ENCODE measurements at places on chromosomes 13 and 19.

DNA sequence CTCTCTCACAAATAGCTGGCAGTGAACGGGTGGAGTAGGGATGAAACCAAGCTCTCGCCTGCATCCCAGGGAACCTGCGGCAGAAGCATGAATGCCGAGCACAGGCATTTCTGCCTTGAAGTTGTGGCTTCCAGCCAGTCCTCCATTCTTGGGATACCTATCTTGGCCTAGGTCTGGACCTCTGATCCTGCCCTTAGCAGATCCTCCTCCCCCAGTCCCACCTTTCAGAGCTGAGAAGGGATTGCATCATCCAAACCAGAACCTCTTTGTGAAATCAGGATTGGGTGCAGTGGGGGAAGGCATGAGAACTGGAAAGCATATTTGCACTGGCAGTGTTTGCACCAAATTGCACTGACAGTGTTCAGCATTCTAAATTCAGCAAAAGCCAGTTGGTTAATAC, 5.8 kb downstream of the ZNF780A start:
- no peak for DNase-seq

DNA sequence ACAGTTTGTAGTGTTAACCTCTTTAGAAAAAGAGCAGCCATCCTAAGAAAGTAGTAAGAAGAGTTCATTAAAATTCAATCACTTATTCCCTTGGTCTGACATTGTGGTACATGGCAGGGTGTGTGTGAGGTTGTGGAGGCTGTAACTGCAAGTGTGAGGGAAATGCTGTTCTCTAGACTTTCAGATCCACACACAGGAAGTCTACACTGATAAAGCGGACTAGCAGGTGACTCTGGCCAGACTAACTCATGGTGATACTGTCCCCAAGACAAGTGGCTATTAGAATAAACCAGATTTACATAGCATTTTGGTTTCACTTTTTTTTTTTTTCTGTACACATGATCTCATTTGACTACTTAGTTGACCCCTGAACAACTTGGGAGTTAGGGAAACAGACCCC, 10.0 kb downstream of the MTIF3 start:
- no peak for DNase-seq

- no peak for DNase-seq
Measured at GRCh38 chr19:9818175-9818733, 625 bp downstream of the FBXL12 start.

- DNase-seq = no peak
Measured at GRCh38 chr19:1441677-1442438, 3.7 kb downstream of the RPS15 start.

DNA sequence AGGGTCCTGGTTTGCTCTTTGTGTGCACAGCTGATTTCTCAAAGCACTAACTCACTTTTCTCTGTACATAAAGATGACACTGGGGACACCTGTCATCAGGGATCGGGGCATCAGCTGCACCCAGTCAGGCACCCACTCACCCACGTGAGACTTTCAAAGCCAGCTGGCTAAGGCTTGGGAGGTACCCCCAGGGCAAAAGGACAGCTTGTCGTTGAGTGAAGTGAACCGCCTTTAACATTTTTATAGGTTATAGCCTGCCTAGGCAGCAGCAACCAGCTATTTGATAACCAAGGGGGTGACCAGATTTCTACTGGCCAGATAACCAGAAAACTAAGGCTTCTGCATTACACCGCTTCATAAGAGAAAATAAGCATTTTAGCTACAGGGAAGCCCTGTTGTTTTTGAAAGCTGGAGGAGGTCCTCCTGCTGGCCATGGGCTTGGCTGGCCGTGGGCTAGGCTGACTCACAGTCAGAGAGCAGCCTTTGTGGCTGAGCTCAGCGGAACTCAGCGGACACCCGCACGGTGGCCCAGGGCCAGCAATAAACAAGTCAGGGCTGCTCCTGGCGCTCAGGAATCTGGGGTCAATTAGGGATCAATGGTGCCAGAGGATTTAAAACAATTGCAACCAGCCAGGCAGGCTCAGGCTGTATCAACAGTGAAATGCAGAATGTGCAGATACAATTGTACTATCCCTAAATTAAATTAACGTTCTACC, 57.1 kb downstream of the ALOX5AP start:
- no peak for DNase-seq

DNA sequence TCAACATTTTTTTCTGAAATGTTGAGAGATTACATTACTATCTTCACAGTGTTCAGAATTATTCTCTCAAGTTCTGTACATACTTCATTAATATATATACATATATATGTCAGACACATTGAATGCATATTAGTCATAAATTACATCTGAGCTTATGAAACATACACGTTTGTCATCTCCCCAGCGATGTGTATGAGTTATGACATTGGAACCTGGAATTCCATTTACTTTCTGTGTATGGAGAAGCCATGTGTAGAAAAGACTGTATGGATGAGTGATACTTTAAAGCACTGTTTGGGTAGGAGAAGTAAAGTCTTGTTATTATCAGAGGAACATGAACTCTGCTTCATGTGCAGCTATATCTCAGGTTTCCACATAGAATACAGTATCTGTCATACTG, 167.2 kb downstream of the FGF14 start:
- no peak for DNase-seq

- no peak for DNase-seq
Measured at GRCh38 chr13:30805132-30805537, 69.8 kb downstream of the ALOX5AP start.

DNA sequence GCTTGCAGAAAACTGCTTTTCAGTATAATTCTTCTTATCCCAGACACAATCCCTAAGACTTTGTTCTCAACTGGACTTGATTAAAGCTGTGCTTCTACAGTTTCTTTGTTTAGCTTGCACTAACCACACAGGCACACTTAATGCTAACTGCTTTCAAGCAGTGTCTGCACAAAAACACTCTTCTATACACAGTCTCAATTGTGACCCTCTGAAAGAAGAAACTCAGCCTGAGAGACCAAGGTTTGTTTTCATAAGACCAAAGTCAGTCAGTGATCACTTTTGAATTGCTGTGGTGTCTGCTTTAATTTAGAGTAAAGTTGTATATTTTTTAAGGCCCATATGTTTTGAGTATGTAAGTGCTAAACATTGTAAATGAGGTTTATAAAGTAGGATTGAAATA, 431.2 kb downstream of the KCTD12 start:
- no peak for DNase-seq

GRCh38 chr19:52237197-52237596, 32.2 kb upstream of the ZNF766 start:
- no peak for DNase-seq

GRCh38 chr13:79919091-79919490, 421.8 kb downstream of the SPRY2 start:
- no peak for DNase-seq

- no peak for DNase-seq
Measured at GRCh38 chr13:86052141-86052540, 252.9 kb upstream of the SLITRK6 start.

DNA sequence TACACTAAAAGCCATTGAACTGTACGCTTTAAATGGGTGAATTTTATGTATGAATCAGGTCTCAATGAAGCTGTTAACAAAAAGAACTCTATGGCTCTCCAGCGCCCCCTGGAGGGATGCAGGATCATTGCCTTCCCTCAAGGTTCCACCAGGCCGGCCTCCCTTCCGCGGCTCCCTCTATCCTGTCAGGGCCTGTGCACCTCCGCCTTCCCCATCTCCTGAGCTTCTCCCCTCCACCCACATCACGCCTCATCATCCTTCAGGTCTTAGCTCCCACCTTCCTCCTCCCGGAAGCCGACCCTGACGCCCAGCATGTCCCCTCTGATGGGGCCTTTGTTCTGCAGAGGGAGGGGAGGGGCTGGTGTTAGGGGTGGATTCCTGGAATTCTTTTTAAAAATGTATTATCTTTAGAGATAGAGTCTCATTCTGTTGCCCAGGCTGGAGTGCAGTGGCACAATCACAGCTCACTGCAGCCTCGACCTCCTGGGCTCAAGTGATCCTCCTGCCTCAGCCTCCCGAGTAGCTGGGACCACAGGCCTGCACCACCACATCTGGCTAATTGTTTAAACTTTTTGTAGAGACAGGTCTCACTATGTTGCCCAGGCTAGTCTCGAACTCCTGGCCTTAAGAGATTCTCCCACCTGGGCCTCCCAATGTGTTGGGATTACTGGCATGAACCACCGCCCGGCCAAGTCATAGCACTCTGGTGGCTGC, 27.7 kb downstream of the MEIS3 start:
- DNase-seq = peak; percentile 75

DNA sequence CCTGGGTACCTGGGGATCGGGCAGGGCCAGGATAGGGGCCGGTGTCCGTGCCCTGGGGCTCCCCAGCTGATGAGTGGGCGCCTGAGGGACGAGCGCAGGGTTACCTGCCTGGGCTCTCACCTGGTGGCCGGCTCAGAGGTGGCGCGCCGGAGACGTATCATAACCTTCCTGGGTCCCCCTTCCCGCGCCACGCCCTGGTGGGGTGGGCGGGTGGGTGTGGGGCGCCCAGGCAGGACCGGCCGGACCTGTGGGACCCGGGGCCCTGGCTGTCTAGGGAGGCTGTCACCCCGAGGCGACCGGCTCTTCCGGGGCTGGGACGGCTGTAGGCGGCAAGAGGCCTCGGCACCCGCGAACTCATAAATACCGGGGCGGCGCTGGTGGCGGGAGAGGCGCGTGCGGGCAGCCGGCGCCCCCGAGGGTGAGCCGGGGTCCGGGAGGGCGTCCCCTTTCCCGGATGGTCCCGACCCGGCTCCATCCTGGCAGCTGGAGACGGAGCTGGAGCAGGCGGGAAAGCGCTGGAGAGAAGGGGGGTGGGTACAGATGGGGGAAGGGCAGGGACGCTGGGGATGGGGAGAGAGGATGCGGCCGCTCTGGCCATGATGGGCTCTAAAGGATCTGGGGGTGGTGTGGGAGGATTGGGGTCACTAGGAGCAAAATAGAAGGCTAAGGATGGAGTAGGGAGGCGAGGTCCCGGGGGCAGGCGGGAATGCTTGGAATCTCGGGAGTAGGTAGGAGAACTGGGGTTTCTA, at the start of gene ACP7:
Gene ACP7, plus strand, starts transcription at position 386 of the 749 bp plus-strand sequence. CDS start 902 bp downstream, outside the sequence.
- no peak for DNase-seq

DNA sequence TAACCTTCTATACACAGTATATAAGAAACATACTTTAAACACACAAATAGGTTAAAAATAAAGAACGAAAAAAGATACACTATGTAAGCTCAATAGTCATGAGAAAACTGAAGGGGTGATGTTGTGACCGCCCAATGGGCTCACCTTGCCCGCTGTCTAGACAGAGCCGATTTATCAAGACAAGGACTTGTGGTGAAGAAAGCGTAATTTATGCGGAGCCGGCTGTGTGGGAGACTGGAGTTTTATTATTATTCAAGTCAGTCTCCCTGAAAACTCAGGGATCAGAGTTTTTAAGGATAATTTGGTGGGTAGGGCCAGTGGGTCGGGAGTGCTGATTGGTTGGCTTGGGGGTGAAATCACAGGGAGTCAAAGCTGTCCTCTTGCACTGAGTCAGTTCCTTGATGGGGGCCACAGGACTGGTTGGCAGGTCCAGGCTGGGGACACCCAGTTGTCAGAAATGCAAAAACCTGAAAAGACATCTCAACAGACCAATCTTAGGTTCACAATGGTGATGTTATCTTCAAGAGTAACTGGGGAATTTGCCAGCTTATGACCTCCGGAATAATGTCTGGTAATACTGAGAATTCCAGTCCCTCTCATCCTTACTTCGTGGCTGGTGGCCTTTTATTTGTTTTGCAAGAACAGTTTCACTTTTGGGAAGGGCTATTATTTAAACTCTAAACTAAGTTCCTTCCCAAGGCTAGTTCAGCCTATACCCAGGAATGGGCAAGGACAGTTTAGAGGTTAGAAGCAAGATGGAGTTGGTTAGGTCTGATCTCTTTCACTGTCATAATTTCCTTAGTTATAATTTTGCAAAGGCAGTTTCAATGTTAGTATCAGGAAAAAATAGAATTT, 96.6 kb downstream of the UBL3 start:
- DNase-seq = no peak

Measured in stimulated activated CD4-positive, alpha-beta T cell treated with anti-CD3 and anti-CD28 coated beads, Interleukin-15, amount 100 ng/mL, for 1 hour (primary cell).